ENCODE measurements at places on chromosomes 11 and 22. TPM values are rescaled to one million over a fixed set of nuclear protein-coding genes. Genes with fewer than 3 reads are reported as not detected.

The UBQLN3 gene
- 1.1 TPM for total RNA-seq

The SAA1 gene
- total RNA-seq: 11.6 TPM

The C22orf23 gene
- 0.45 TPM for total RNA-seq

The OR8G5 gene
- total RNA-seq: not detected

DNA sequence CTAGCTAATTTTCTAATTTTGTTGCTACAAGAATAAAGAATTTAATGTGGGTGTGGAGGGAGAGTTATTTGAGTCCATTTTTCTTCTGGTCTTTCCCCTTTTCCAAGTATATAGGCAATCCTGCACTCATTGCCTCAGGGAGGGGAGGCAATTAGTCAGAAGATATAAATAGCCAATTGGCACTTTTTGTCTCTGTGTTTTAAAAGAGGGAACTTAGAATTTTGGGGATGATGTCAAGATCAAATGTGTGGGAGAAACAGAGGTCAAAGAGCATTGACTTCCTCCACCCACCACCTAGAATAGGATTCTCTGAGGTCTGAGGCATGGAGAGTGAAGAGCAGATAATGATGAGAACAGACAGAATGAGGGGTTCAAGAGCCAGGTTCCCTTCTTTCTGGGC is 120.3 kb upstream of the ZC3H12C start:
- DNase-seq: no peak

DNA sequence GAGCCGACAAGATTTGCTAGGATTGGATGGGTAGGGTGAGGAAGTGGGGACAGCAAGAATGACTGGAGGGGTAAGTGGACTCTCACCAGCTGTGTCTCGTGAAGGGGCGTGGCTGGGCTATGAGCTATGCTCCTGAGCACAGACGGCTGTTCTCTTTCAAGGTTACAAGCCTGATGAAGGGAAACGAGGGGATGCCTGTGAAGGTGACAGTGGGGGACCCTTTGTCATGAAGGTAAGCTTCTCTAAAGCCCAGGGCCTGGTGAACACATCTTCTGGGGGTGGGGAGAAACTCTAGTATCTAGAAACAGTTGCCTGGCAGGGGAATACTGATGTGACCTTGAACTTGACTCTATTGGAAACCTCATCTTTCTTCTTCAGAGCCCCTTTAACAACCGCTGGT is 19.9 kb downstream of the F2 start:
- no peak for DNase-seq

GRCh38 chr22:41411021-41411851 is 29.5 kb downstream of the TEF start:
- no peak for DNase-seq

GRCh38 chr11:102427068-102427467 is 25.5 kb downstream of the TMEM123 start:
- DNase-seq: no peak

GRCh38 chr11:127656116-127656836 is 655.7 kb upstream of the KIRREL3 start:
- no peak for DNase-seq

DNA sequence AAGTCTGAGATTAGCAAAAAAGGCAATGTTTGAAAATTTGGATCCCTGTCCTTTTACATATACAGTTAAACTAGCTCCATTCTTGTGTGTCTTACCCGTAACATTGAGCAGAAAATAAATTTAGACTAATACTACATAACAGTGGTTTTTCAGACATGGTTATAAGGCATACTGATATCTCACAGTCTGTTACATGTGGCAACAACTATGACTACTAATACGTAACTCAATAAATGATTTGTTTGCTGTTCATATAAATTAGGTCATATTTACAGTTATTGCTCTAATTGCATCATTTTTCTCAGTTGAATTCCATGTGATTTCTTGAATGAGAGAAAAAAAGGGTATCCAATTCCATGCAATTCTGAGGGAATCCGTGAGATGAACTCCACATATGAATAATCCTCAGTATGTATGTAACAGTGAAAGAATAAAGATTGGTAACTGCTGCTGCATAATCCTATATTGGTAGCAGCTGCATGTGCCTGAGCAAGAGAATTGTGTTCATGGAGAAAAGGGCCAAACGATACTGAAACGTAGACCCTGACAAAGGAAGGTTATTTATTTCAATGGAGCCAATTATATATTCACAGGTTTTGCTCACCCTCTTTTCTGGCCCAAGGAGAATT is 390.9 kb upstream of the ARHGAP42 start:
- no peak for DNase-seq

GRCh38 chr22:20576445-20576816 is 69.0 kb downstream of the MED15 start:
- no peak for DNase-seq

- DNase-seq: no peak
Measured at GRCh38 chr11:63165706-63166310, 21.8 kb upstream of the SLC22A24 start.

GRCh38 chr22:46763051-46763705 is 728 bp downstream of the TBC1D22A start:
- no peak for DNase-seq

Data from sciatic nerve (tissue), 2 donors.